ENCODE measurements at places on chromosomes 12 and 14.

GRCh38 chr12:32522331-32523221 is 123.2 kb downstream of the FGD4 start:
- DNase-seq = no peak

DNA sequence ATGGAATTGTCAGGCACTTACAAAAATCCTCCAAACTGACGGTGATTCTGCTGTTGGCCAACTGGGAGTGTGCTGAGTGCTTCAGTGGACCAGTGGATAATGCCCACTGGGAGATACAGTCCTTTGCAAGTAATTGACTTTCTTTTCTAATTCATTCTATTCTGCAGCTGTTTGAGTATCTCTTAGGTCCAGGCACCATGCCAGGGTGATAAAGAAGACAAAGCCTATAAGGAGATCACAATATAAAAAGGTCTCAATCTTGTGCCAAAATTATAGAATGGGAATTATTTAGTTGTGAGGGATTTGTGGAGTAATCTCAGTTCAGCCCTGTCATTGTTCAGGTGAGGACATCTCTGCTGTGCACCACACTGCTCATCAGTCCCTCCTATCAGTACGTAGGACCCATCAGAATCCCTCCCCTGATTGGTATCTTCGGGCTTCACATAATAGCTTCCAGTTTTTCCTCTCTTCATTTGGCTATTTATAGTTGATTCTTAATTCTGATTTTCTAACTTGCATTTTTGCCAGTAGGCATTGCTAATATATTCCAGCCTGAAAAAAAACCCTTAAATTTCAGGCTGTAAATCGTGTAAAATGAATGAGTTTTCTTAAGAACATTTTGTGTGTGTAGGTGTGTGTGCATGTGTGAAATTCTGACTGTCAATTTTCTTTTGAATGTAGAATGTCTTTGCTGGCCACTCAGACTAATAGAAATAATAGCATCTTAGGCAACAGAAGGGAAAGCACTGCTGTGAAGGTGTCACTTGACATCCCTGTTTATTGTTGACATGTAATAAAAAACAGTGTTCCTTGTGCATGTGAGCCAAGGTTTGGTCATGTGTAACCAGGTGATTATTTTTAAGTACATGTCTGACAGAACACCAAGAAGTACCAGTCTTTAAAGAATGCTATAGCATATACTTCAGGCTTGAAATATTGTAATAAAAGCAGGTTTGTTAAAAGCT is 457.6 kb upstream of the RGS6 start:
- no peak for DNase-seq

- no peak for DNase-seq
Observed at GRCh38 chr12:25495331-25496097, 57.6 kb downstream of the LMNTD1 start.

- DNase-seq = no peak
Observed at GRCh38 chr12:48192861-48193260, 9.4 kb downstream of the CCDC184 start.

DNA sequence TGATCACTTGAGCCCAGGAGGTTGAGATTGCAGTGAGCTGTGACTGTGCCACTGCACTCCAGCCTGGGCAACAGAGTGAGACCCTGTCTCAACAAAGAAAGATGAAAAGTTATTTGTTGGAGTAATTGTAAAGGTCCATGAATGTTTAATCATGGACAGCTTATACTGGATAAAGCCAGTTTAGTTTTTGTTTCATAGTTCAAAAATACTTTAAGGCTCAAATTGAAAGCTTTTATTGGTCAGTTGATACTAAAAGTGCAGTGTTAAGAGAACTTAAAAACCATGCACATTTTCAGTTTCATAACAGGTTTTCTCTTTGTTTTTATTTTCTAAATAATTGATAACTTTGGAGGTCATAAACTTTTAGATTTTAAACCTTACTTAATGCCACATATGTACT is 108.4 kb downstream of the MON2 start:
- DNase-seq = no peak

DNA sequence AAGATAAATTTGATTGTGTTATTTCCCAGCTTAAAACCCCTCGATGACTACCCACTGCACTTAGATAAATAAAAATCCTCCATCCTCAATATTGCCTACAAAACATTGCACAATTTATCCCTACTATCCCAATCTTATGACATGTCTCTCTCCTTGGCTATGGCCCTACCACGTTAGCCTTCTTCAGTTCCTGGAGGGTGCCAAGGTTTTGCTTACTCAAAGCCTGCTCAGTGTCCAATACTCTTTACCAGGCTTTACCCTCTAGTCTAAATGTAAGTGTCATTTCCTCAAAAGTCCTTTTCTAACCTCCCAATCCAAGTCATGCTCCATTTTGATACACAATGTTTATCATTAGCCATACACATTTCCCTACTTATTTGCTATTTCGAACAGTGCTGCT is 35.0 kb upstream of the PPM1A start:
- no peak for DNase-seq

GRCh38 chr12:57131896-57132744 is 3.8 kb downstream of the LRP1 start:
- DNase-seq = no peak
